ENCODE measurements at places on chromosomes 7 and 10. TPM values are rescaled to one million over a fixed set of nuclear protein-coding genes. Genes with fewer than 3 reads are reported as not detected.

Gene CCDC172
- not detected for total RNA-seq

- DNase-seq = no peak
Measured at GRCh38 chr7:54989453-54990225, 29.2 kb upstream of the EGFR start.

- DNase-seq = no peak
Measured at GRCh38 chr10:45819552-45819951, 27.7 kb downstream of the AGAP4 start.

- DNase-seq = no peak
Measured at GRCh38 chr7:47905076-47905920, 43.0 kb downstream of the PKD1L1 start.

- DNase-seq = no peak
Measured at GRCh38 chr10:114541081-114541796, 116.8 kb downstream of the ABLIM1 start.

GRCh38 chr10:93954726-93955363 is 38.9 kb upstream of the PLCE1 start:
- no peak for DNase-seq

GRCh38 chr10:3700531-3701076 is 84.4 kb downstream of the KLF6 start:
- no peak for DNase-seq

DNA sequence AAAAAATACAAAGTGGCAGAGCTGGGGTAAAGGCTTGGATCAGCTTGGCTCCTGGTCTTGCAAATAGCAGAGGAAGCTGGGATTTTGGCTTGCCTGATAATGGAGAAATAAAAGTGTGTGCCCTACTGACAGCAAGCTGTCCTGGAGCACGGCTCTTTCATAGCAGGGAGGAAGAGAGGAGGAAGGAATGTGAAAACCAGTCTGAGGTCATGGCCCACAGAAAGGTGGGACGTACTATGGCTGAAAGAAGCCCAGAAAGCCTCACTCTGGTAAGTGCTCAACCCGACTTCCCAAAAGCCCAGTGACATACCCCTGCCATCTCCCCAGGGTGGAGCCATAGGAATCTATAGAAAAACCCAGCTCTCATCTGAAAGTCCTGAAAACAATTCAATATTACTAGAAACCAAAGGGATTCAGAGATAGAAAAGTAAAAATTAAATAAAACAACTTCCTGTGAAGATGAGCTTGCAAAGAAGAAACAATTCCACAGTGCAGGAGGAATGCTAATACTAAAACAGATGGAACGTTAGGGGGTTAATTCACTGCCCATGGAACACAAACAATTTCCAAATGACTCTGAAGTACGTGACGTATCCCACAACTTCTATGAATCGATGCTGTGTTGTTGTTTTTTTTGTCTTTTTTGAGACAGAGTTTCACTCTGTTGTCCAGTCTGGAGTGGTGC is 246.7 kb upstream of the PTN start:
- DNase-seq = no peak

DNA sequence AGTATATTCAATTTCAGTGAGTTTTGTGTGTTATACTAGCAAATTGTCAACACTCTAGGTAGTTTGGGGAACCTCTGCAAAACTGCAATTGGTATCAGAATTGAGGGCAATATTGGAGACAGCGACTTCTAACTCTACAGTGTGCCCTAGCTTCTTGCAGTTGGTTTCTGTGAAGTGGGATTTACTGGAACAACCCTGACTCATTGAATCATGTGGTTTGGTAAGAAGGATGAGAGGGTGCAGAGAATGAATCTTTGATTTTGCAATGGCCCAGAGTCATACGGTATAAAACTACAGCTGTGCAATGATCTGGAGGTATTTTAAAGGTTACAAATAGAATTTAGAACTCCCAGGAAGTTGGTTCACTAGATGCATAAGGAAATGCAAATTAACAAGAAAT is 129.1 kb upstream of the PPP1R3A start:
- no peak for DNase-seq

DNA sequence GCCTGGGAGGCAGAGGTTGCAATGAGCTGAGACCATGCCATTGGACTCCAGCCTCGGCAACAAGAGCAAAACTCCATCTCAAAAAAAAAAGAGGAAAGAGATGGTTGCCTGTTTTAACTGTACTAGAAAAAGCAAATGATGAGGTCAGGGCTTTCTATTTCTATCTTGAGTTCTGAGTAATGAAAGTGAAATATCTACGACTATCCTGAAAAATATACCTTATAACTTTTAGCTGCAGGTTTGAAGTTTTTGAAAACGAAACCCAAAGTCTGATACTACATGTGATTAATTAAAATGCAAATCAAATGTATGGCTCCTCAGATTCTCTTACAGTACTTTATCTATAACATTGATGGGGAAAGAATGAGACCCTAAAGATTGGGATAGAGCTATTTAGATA is 636.2 kb upstream of the LRRN3 start:
- DNase-seq = no peak

Measured in dermis microvascular lymphatic vessel endothelial cell (primary cell).